ENCODE measurements at places on chromosomes 3 and 15.

DNA sequence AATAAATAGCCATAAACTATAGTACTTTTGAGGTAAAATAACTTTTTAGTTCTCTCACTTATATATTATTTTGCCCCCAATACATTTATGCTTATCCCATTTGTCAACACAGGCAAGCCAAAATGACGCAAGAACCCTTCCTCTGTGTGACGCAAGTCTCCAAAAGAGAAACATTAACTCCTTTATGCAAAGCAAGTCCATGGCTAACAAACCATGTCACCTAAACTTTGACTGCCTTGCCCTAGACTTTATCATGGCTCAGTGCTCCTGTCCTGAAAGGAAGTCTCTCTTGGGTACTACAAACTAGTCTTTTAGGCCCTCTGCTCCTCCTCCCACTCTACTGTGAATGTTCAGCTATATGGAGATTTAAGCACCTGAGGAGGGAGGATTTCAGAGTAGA is 230.5 kb downstream of the UNC13C start:
- no peak for DNase-seq

DNA sequence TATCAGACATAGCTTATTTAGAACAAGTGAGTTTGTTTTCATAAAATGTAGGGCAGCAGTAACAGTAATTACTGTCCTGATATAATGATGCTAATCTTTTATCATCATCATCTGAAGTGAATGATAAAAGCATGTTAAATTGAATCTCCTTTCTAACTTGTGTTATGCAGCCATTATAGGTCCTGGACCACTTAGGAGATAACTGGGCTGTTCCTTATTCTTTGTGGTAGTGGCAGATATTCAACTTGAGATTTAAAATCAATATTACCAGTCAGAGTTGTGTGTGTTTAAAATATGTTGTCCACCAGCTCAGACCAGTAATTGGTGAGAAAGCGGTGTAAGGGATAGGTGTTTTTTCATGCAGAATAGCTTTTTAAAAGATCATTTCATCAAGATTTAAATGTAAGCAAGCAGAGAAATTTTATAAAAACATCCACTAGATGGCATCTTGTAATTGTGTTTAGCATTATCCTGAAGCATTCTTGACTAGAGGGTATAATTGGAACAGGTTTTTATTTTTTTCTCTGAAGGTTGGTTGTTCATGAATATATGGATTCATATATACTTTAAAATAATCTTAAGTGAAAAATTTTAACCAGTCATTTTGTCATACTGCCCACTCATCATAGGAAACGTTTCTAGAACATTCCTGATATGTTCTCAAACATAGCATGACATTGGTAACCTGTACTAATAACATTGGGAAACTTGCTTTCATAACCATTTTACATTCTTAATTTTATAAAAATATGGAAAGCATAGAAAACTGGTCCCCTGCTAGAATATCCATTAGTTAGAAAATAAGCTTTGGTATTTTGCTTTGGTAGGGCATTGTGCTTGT is 153.9 kb downstream of the BBX start:
- DNase-seq = no peak

- no peak for DNase-seq
Measured at GRCh38 chr3:22380253-22380652, 629.2 kb upstream of the ZNF385D start.

DNA sequence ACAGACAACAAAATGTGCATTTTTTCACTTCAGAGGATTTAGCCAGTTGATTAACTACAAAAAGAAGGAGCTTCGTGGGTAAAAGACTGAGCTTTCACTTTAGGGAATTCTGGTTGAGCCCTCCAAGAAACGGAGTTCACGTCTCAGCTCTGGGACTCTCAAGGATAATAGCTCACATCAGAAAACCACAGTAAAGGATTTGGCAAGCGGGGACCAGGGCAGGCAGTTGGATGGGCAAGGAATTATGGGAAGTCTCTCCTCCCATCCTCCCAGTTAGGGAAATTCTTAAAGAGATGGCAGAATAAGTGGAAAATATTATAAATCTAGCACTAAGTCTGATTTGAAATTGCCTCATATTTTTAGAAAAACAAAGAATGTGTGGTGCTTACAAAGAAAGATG is 188.3 kb upstream of the EOMES start:
- DNase-seq = no peak

DNA sequence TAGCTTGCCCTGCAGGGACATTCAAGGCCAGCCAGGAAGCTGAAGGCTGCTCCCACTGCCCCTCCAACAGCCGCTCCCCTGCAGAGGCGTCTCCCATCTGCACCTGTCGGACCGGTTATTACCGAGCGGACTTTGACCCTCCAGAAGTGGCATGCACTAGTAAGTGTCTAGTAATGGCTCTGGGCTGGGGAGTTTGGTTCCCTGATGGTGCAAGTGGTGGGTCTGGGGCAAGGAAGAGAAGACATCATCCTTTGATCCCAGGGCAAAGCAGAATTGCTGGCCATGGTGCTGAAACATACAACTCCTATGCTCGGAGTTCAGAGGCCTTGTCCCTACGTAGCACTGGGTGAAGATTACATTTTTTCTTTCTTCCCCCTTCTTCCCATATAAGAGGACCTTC is 311.4 kb downstream of the EPHB1 start:
- DNase-seq = no peak

DNA sequence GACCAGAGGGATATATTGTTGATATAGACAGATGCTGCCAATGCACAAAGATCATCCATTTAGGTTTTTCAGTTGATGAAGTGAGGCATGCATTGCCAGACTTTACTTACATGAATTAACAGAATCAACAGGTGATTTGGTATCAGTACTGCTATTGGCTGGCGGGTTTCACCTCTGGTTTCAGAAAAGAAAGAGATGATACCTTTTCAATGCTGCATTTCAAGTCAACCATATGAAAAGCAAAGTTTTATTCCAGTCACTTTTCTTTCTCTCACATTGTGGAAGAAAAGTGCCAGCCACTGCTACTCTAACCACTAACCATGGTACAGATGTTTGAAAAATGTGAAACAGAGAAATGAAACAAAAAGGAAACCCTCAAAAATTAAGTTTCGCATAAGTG is 289.1 kb downstream of the TIGIT start:
- no peak for DNase-seq

- DNase-seq = no peak
Measured at GRCh38 chr15:40639677-40640076, 45.6 kb downstream of the KNL1 start.

DNA sequence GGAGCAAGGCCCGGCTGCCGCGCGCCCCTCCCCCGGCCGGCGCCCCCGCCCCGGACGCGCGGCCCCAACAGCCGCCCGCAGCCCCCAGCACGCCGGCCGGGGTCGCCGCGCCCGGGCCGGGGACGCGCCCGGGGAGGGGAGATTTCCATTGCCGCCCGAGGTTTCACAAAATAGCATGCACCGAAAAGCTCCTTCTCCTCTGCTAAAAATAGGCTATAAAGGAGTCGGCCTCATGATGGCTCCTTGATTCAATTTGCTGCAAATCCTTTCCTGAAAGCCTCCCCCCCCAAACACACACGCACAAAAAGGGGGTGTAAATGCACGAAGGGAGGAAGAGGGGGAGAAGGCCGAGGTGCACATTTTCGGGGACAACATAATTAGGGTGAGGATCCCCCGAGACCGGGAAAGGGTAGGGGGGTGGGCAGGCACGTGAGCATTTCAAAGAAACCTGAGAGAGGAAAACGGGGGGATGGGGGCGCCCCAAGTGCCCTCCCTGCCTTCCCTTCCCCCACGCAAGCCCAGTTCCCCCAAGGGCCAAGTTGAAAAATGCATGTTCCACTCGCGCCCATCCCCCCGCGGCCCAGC is 734 bp downstream of the TBL1XR1 start:
- peak; percentile 29 for DNase-seq

- no peak for DNase-seq
Measured at GRCh38 chr15:98150084-98150483, 189.6 kb downstream of the ARRDC4 start.

GRCh38 chr15:68734881-68735280 is 85.8 kb downstream of the ANP32A start:
- DNase-seq = no peak

- DNase-seq = no peak
Measured at GRCh38 chr3:38824349-38824748, 8.3 kb upstream of the SCN10A start.

GRCh38 chr3:146343551-146343950 is 92.6 kb upstream of the PLSCR4 start:
- DNase-seq = no peak

- DNase-seq = no peak
Measured at GRCh38 chr3:169964176-169964575, 2.4 kb upstream of the SEC62 start.

GRCh38 chr3:55796533-55796932 is 309.4 kb upstream of the WNT5A start:
- DNase-seq = no peak

GRCh38 chr15:39447346-39447745 is 133.5 kb upstream of the THBS1 start:
- no peak for DNase-seq

GRCh38 chr3:14806641-14807263 is 12.0 kb upstream of the FGD5 start:
- DNase-seq = no peak

DNA sequence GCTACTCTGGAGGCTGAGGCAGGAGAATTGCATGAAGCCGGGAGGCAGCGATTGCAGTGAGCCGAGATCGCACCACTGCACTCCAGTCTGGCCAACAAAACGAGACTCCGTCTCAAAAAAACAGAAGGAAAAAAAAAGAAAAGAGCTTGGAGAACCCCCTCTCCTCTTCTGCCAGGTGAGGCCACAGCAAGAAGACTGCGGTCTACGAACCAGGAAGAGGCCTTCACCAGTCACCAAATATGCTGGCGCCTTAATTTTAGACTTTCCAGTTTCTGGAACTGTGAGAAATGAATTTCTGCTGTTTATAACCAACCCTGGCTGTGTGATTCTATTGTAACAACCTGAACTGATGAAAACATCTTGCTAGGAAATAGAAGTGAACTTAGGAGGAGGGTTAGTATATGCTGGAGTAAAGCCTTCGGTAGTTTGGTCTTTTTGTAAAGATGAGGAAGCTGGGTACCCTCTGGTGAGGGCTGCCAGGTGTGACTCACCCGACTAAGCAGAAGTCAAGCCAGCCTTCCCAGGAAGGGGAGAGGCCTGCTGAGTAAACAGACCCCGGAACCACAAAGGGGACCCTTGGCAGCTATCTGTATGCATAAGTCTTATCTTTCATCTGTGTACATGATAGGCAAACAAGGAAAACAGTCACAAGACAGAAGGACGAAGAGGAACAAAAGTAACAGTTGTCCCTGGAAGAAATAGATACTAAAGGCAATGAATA is 78.7 kb downstream of the KLF13 start:
- no peak for DNase-seq

DNA sequence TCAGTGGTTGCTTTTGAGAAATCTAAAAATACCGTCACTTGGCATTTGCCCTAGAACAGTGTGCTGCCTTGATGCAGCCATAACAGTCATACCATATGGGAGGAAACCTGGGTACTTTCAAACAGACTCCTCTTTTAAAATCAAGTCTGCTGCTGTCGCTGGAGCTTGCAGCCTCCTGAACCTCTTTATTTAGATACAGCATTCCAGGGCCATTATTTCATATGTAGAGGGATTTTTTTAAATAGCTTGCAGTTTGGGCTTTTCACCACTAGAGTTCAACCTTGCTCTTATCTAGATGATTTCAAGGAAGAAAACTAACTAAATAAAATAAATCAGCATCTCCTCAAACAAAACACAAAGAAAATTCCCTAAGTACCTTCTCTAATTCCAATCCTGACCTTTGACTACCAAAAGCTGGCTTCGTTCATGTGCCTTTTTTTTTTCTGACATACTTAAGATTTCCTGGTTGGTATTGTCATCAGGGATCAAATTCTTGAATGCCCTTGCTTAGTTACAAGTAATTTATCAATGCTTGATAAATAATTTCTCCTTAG is 111.6 kb downstream of the KBTBD8 start:
- DNase-seq = no peak

DNA sequence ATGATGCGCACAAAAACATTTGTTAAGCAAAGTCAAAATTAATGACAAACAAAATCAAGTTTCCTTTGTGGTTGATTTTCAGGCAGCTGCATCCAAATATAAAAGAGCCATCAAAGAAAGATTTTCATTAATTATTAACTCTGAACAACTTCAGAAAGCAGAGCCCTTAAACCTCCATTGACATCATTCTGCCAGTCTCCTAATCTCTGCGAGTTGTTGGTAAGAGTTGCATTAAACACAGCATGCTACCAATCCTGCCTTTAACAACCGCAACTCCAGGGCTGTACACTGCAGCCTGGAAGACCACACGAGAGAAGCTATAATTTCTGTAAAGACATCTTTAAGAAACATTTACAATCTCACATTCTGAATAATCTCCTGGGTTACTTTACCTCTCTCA is 204.6 kb downstream of the NR2F2 start:
- no peak for DNase-seq

DNA sequence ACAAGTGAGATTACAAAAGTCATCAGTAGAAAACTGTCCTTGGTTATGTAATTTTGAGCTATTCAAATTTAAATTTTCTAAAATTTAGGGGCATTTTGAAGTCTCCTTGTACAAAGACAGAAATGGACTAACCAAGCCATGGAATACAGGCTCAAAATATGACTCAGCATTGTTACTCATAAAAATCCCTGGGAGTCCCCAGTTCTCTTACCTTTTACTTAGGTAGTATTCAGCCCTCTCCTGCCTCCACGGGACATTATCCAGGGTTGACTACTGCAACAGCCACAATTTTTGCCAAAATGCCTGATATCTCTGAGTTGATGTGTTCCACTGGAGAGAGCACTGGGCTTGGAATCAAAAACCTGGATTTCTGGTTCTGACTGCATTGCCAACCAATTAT is 25.0 kb downstream of the CLDN18 start:
- no peak for DNase-seq

DNA sequence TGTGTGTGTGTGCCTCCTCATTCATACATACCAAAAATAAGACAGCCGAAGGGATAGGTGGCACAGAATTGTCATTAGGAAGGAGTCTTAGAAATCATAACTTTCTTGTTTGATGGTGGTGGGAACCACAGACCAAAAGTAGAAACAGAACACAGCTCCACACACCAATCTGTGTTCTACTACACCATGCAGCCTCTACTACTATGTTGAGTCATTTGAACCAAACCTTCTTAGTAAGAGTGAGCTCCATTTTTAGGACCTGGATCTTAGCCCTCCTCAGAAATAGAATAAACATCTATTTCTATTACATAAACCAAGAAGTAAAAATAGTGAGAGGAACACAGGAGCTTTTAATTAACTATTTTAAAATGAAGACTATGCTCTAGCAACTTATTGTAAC is 27.9 kb upstream of the PLCH1 start:
- DNase-seq = no peak

DNA sequence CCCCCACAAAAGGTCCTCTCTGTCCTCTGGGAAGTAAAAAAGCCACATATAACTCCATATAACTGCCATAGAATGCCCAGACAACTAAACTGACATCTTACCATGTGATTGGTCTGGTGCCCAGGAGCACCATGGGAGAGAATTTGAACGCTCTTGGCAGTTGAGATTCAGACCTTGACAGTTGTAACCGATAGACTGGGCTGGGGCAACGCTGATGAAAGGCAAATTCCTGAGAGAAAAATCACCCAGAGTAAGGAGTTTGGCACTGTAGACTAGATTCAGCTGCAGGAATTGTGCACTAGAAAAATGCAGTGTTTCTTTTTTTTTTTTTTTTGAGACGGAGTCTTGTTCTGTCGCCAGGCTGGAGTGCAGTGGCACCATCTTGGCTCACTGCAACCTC is 240.5 kb downstream of the SOX2 start:
- DNase-seq = no peak

Measured in activated T-helper 2 cell treated with anti-CD3 and anti-CD28 coated beads, Interferon-gamma antibody, Interleukin-2, Interleukin-4, amounts not matched to agents 10 μg/mL and 5 μg/mL and 100 μg/mL, durations not matched to agents 14 hours and 24 hours and 36 hours (primary cell).